ENCODE measurements at places on chromosomes 7 and 10.

DNA sequence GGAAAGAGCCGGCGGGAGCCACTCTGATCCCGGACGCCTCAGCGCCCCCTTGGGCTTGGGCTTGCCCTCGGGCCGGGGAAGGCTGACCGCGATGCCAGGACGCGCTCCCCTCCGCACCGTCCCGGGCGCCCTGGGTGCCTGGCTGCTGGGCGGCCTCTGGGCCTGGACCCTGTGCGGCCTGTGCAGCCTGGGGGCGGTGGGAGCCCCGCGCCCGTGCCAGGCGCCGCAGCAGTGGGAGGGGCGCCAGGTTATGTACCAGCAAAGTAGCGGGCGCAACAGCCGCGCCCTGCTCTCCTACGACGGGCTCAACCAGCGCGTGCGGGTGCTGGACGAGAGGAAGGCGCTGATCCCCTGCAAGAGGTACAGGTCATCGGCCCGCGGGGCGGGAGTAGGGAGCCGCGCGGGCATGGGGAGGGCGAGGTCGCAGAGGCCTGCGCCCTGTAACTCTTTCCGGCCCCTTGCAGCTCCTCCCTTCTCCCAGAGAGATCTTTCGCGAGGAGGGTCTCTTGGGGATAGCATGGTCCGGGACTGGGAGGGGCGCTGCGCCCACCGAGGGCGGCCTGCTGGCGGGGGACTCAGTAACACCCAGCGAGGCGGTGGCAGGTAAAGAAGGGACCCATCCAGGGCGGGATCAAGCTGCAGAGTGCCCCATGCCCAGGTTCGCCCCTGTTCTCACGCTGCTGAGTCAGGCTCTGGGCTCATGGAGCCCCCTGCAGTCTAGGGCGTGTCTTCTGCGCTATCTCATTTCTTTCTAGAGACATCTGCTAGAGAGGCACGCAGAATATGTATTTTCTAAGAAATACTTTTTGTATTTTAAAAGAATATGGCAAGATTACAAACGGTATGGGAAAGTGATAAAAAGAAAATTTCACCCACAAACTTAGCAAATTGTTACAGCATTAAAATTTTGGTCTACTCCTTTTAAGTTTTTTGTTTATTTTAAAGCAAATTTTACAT lies 687 bp downstream of the EPDR1 start:
- no peak overlapping the region for H3K27ac ChIP-seq
- peaks cover 53% of the 10 kb centered on the region for H3K27me3 ChIP-seq
- H3K4me3 ChIP-seq = peak overlapping the region; percentile 92
- peak; percentile 34 for DNase-seq
- H3K4me1 ChIP-seq = peaks cover 17% of the 10 kb centered on the region
- H3K36me3 ChIP-seq = no peaks in the 10 kb centered on the region

DNA sequence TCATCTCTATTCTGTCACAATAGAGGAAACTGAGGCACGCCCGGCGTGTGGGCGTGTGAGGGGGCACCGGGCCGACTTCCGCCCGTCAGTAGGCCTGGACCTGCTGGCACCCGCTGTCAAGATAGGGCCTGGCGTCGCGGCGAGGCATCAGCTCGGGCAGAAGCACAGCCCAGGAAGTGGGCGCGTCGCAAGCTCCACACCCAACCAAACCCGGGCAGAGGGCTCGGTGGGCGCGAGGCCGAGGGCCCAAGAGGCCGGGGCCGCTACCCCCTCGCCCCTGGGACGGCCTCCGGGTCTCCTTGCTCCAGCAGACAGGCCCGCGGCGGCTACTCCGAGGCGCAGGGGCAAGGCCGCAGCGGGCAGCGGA lies 91.2 kb downstream of the SPAG6 start:
- no peaks in the 10 kb centered on the region for H3K36me3 ChIP-seq
- H3K4me1 ChIP-seq = peaks cover 24% of the 10 kb centered on the region
- H3K27me3 ChIP-seq = peaks cover 7% of the 10 kb centered on the region
- peak overlapping the region; percentile 10 for H3K4me3 ChIP-seq
- no peak for DNase-seq

GRCh38 chr7:1844336-1844950 lies 174.4 kb downstream of the ELFN1 start:
- no peak overlapping the region for H3K4me3 ChIP-seq
- no peaks in the 10 kb centered on the region for H3K36me3 ChIP-seq
- no peaks in the 10 kb centered on the region for H3K27me3 ChIP-seq
- no peak for DNase-seq

DNA sequence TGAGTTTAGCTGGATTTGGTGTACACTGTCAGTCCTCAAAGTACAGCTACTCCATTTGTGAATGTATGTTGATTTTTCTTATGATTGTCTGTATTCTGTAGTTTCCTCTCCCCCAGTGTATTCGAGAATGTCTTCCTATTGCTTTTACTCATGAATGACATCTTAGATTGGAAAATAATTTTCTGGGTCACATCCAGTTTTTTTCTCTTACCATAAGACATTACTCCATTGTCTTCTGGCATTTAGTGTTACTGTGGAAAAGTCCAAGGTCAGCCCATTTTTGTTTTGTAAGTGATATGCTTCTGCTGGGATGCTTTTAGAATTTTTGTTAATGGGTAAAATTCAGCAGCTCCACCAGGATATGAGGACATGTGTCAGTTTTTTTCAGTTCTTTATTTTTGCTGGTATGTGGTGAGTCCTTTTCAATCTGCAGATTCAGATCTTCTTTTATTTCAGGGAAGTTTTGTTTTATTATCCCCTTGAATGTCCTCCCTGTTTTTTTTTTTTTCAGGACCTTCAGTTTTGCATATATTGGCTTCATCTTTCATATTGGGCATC lies 33.6 kb downstream of the WAC start:
- H3K27me3 ChIP-seq = no peaks in the 10 kb centered on the region
- no peak for DNase-seq
- peaks cover 3% of the 10 kb centered on the region for H3K36me3 ChIP-seq

GRCh38 chr10:132374612-132375011 lies 22.4 kb upstream of the PWWP2B start:
- H3K4me1 ChIP-seq = peaks cover 10% of the 10 kb centered on the region
- DNase-seq = no peak
- no peaks in the 10 kb centered on the region for H3K27me3 ChIP-seq
- no peak overlapping the region for H3K4me3 ChIP-seq

GRCh38 chr10:114492351-114493037 lies 88.2 kb upstream of the AFAP1L2 start:
- DNase-seq = no peak
- no peak overlapping the region for H3K27ac ChIP-seq
- H3K36me3 ChIP-seq = peaks cover 7% of the 10 kb centered on the region
- no peaks in the 10 kb centered on the region for H3K27me3 ChIP-seq
- peaks cover 60% of the 10 kb centered on the region for H3K4me1 ChIP-seq
- no peak overlapping the region for H3K4me3 ChIP-seq

GRCh38 chr7:65966146-65966545 lies 15.9 kb downstream of the GUSB start:
- no peak overlapping the region for H3K4me3 ChIP-seq
- peaks cover 29% of the 10 kb centered on the region for H3K36me3 ChIP-seq
- no peak for DNase-seq

GRCh38 chr10:110437351-110437605 lies 60.4 kb upstream of the DUSP5 start:
- H3K36me3 ChIP-seq = no peaks in the 10 kb centered on the region
- peaks cover 15% of the 10 kb centered on the region for H3K4me1 ChIP-seq
- DNase-seq = no peak
- H3K27ac ChIP-seq = peak overlapping the region; percentile 82

DNA sequence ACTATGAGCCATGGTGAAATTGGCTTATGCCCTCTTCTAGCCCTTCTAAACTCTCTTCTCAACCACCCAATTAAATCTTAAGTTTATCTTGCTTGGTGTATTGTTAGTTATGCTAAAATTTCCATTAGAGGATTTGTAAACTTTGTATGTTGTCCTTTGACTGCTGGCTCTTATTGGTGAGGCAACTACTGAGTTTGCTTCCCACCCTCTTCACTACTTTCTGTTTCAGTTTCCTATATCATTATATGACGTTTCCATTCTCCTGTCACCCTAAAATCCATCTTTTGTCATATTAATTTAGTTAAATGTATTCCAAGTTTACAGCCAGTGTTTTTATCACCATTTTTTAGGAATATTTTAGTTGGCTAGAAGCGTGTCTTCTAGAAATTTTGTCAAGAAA lies 80.9 kb upstream of the VWC2 start:
- no peak overlapping the region for H3K27ac ChIP-seq
- no peaks in the 10 kb centered on the region for H3K36me3 ChIP-seq

DNA sequence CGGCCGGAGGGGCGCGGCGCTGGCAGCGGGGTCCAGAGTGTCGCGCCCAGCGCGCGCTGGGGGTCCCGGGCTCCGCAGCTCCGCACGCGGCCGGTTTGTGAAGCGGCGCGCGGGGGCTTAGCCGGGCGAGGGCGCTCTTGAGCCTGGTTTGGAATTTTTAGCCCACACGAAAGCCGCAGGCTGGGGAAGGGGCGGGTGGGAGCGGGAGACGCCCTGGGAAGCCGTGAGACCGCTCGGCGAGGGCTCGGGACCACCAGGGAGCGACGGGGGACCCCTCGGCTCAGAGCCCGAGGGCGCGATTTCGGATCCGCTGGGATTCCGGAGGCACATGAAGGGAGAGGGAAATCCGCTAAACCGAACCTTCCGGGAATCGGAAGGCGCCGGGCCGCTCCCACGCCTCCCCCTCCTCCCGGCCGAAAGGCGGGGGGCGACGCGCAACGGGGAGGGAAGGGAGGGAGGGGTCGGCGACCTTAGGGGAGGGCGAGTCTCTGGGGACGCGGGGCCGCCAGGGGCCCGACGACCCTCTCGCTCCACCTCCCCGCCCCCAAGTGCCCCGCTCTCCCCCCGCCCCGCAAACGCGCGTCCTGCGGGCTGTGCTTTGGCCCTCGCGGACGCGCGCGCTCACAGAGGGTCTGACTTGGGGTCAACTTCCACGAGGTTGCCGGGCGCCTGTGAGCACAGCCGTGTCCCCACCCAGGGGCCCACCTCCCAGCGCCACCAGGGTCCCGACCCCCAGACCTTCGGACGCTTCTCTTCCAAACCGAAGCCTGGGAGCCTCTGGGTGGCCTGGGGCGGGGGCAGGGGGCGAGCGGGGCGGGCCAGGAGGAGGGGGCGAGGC lies 5.1 kb upstream of the ELFN1 start:
- no peaks in the 10 kb centered on the region for H3K36me3 ChIP-seq
- H3K27ac ChIP-seq = no peak overlapping the region
- H3K27me3 ChIP-seq = peaks cover 61% of the 10 kb centered on the region
- DNase-seq = peak; percentile 96
- peaks cover 5% of the 10 kb centered on the region for H3K4me1 ChIP-seq

DNA sequence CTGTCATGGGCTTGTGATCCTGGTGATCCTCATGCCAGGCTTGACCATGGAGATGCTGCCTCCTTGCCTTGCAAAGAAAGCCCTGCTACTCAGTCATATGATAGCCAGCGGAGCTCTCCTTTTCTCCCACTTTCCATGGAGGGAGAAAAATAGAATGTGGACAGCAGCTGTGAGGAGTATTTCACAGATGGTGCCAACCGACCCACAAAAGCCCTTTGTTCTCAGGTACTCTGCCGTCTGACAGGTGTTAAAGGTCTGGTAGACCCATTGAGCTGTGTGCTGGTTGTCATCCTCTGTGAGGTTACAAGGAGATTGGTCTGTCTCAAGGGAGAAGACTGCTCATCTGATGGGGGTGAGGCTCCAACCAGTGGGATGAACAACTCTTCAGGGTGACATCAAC lies 29.5 kb upstream of the COBL start:
- no peaks in the 10 kb centered on the region for H3K4me1 ChIP-seq
- H3K4me3 ChIP-seq = no peak overlapping the region
- no peak overlapping the region for H3K27ac ChIP-seq
